ENCODE measurements at places on chromosomes 2 and 18. TPM values are rescaled to one million over a fixed set of nuclear protein-coding genes. Genes with fewer than 3 reads are reported as not detected.

Gene PKDCC
- polyA plus RNA-seq: 116 TPM

Gene CAPN13
- polyA plus RNA-seq: 0.31 TPM

Gene SMAD7
- 9.2 TPM for polyA plus RNA-seq

Gene FABP1
- 0.53 TPM for polyA plus RNA-seq

DNA sequence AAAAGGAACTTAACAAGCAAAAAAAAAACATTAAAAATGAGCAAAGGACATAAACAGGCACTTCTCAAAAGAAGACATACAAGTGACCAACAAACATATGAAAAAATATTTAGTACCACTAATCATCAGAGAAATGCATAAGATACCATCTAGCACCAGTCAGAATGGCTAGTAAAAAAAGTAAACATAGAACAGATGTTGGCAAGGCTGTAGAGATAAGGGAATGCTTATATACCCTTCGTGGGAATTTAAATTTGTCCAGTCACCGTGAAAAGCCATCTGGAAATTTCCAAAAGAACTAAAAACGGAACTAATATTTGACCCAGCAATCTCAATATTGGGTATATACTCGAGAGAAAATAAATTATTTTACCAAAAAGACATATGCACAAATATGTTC lies 1751.3 kb upstream of the LRRTM1 start:
- DNase-seq: no peak

GRCh38 chr18:8601277-8602032 lies 7.8 kb upstream of the RAB12 start:
- DNase-seq: no peak

GRCh38 chr2:113685471-113685870 lies 58.4 kb downstream of the RABL2A start:
- DNase-seq: no peak

- no peak for DNase-seq
Observed at GRCh38 chr2:26818972-26819371, 29.0 kb upstream of the DPYSL5 start.

- no peak for DNase-seq
Observed at GRCh38 chr2:9858730-9859068, 15.4 kb downstream of the TAF1B start.

GRCh38 chr2:27765621-27766286 lies 5.8 kb upstream of the MRPL33 start:
- DNase-seq: peak; percentile 52

- DNase-seq: no peak
Observed at GRCh38 chr2:2027271-2027670, 283.0 kb upstream of the PXDN start.

DNA sequence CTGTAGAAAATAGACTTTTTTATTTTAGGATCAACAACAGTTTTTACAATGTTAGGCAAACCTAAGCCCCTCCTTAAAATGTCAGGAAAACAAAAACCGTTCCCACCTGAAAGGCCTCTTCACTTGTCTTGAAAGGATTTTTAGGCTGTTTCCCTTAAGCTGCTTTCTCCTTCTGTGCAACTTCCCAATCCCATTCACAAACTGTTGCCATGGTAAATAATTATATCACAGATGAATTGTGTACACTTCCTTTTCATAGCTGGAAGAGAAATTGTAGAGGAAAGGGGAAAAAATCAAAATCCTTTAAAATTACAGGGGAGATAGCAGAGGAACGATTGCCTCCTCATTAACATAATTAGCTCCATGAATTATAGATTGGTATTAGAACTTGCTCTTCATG lies 1488.0 kb upstream of the CELF4 start:
- DNase-seq: no peak

DNA sequence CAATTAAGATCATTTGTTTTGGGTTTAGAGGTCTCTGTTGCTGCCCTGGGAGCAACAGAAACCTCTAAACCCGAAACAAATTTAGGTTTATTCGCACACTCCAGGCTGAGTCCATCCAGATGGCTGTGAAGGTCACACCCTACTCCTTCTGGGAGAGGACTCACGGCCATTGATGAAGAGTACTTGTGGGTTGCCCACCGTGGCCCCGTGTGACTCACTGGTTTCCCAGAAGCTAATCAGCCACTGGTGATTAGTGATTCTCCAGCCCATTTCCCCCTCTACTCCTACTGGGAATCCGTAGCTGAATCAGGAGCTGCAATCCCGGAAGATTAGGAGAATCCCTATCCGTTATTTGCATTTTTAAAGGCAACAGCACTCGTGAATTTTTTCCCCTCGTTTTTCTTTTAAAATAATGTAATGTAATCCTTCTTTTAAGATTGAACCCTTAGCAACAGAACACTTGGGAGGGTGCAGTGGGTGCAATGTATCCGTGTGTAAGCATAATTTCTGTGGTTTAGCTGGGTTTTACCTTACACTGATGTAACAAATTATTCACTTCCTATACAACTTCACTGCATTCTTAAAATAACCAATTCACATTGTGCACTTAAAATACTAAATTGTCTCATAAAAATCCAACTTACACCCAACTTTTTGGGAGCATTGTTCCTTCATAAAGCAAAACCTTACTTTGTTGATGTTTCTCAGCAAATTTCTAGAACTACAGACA lies 27.5 kb upstream of the EPAS1 start:
- no peak for DNase-seq

- DNase-seq: no peak
Observed at GRCh38 chr2:120821446-120822160, 85.9 kb downstream of the GLI2 start.

All from hindlimb muscle (tissue), 1 donor.